MCF 10A (cell line): ENCODE measurements at places on chromosomes 11 and 22. TPM values are rescaled to one million over a fixed set of nuclear protein-coding genes. Genes with fewer than 3 reads are reported as not detected.

DNA sequence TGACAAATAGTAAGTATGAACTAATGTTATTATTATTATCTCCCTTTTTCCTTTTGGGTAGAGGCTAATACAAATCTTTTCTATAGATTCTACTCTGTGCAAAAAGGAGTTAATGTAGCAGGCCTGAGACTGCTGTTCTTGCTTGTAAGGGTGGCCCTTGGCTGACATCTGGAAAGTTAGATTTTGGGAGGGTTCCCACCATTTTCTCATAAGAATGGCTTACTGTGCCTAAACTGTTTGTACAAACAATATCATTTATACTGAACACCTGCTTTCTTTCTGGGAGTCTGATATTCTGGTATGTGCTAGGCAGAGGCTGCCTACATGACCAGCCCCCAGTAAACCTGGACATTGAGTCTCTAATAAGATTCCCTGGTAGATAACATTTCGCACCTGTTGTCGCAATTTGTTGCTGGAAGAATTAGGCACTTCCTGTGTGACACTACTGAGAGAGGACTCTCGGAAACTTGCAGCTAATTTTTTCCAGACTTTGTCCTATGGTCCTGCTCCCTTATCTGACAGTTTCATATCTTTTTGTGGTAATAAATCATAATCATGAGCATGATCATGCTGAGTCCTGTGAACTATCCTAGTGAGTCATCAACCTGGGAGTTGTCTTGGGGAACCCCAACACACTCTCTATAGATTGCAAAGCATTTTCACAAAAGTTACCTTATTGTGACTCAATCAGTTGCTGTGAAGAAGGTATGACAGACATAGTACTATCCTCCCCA lies 257.7 kb upstream of the CCDC90B start:
- H3K4me3 ChIP-seq, result no peak overlapping the region
- no peak for DNase-seq
- peaks cover 53% of the 10 kb centered on the region for H3K27me3 ChIP-seq
- no peaks in the 10 kb centered on the region for H3K36me3 ChIP-seq
- H3K4me1 ChIP-seq, result no peaks in the 10 kb centered on the region

The JRKL gene
- total RNA-seq, result 11.5 and 16.3 TPM in 2 replicates

The PGA3 gene
- not detected in 2 replicates for total RNA-seq

The PHF21A gene
- total RNA-seq, result 33.2 and 37.6 TPM in 2 replicates

DNA sequence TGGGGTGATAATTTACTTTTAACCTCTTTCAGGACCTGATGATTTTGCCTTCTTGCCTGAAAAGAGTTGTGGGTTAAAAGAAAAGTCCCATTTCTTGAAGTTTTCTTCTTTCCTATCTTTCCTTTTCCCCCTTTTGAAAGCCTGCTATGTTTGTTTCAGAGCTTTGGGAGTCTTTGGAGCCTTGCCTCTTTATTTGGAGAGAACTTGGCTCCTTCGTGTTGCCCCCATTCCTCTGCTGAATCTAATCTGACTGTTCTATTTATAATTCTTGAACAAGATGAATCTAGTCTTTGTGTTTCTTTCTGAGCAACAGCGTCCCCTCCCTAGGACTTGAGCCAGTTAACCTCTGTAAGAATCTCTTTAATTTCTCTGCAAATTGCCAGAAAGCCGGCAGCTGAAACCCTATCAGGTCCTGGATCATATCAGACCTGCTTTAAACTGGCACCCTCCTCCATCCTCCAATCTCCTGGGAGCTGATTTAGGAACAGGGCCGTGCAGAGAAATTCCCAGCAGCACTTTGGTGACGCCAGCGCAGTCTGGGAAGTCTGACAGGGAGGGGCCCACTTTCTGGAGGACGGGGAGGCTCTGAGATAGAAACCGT lies 289.1 kb upstream of the SORL1-AS1 start:
- no peaks in the 10 kb centered on the region for H3K4me1 ChIP-seq
- no peak overlapping the region for H3K4me3 ChIP-seq
- DNase-seq, result no peak

DNA sequence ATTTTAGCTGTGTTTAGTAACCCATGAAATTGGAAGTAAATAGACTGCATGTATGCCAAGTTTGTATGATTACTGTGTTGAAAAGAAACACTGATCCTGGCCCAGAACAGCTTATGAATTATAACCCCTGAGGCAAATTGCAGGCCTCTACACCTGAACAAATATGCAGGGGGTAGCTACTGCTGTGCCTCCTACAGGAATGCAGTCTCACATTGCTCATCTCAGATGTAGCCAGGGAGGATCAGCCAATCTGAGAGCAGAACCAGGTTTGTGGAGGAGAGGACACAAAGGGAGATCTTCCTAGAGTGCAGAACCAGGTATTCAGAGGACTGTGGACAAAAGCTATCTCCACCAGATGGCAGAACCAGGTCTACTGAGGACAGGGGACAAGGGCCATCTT lies 442.2 kb upstream of the DDI1 start:
- H3K36me3 ChIP-seq, result no peaks in the 10 kb centered on the region
- no peaks in the 10 kb centered on the region for H3K27me3 ChIP-seq
- no peak overlapping the region for H3K27ac ChIP-seq
- H3K4me1 ChIP-seq, result peaks cover 6% of the 10 kb centered on the region
- DNase-seq, result peak; percentile 1

GRCh38 chr11:123517559-123518364 lies 87.7 kb downstream of the GRAMD1B start:
- no peaks in the 10 kb centered on the region for H3K4me1 ChIP-seq
- peaks cover 56% of the 10 kb centered on the region for H3K27me3 ChIP-seq
- H3K36me3 ChIP-seq, result no peaks in the 10 kb centered on the region
- H3K4me3 ChIP-seq, result no peak overlapping the region
- DNase-seq, result no peak

The NAV2 gene
- total RNA-seq, result 116 and 139 TPM in 2 replicates

- no peak overlapping the region for H3K27ac ChIP-seq
- DNase-seq, result no peak
- no peaks in the 10 kb centered on the region for H3K27me3 ChIP-seq
- peaks cover 4% of the 10 kb centered on the region for H3K4me1 ChIP-seq
These were observed 8.0 kb upstream of the CCDC90B start for GRCh38 chr11:83294208-83294607.
